ENCODE measurements at places on chromosomes 3 and 15.

GRCh38 chr3:9216736-9217135 lies 32.7 kb downstream of the SRGAP3 start:
- no peak for DNase-seq

GRCh38 chr15:29698030-29698701 lies 124.1 kb downstream of the TJP1 start:
- DNase-seq = peak; percentile 91

DNA sequence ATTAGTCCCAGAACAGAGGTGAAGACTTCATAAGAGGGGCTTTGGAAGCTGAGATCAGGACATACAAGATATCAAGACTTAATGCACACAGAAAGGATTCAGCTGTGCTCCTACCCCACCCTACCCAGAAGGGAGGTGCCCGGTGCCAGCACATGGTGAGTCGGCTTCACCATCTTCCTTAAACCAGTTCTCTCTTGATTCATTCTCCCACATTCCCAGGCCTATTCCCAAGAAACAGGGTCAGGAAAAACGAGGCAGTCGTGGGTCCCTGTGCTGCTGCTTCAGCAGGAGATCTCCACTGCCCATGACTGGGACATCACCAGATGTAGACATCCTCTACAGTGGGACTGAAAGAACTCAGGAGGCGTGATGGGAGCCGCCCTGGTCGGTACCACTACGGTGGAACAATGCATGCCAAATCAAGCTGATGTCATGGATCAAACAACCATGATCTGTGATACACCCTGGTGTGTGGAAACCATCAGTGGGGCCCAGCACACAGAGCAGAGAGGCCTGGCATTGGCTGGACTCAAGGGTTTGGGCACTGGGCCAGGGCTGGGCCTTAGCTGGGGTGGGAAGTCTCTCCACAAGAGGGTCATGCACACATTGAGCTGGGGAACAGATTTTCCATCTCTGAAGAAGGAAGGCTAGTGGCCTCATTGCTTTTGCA lies 41.9 kb downstream of the CCDC12 start:
- peak; percentile 91 for DNase-seq

DNA sequence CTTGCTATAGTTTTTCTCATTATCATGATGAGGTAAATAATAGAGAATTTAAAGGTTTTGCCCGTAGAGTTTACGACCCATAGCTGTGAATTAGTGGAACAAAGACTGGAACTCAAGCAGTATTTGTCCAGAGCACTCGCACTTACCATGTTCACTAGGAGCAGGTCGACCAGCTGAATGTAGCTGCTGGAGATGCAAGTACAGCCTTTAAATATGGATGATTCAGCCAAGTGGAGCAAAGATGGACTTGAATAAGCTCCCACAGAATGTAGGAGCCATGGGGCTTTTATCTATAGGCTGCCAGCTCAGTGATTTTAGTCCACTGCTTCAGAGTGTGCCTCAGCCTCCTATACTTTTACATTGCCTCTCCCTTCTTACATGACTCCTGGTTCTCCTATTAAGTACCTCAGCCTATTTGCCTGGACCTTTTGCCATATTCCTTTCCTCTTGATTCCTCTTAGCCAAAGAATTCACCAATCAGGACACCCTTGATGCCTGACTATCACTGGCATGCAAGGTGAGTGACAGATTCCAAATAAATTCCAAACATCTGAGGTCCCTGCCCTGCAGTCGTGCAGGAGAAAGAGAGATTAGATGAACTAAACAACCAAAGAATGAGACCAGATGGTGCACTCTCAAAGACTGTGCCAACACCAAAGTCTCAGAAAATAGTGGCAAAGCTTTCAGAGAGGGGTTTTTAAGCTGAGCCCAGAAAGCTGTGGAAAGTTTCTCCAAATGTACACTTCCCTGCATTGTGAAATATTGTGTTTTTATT lies 3.9 kb downstream of the MKRN3 start:
- DNase-seq = no peak

DNA sequence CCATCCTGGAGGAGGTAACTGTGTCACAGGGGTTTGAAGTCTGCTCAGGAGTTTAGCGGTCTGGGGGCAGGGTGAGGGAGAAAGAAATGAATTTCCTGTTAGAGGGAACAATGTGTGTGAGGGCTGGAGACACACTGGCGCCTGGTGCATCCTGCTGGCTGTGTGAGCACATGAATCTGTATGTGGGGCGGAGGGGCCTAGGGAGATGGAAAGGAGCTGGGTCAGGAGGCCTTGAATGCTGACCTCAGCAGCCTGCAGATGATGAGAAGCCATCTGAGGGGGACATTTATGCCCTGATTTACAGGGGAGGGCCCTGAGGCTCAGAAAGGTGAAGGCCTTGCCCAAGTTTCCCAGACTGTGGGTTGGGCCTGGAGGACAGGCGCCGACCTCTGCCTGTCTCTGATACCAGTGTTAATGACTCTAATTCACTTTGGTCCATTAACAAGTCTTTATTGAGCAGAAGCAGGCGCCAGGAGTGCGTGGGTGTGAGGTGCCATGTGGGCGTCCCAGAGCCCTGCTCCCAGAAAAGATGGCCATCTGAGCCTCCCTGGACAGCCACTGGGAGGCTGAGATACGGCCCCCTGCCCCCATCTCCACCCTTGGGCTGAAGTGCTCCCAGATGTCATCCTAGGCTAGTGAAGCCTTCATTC lies 34.8 kb downstream of the LINGO1 start:
- DNase-seq = no peak

- no peak for DNase-seq
These were observed 136.9 kb downstream of the HCN4 start for GRCh38 chr15:73231661-73232419.

DNA sequence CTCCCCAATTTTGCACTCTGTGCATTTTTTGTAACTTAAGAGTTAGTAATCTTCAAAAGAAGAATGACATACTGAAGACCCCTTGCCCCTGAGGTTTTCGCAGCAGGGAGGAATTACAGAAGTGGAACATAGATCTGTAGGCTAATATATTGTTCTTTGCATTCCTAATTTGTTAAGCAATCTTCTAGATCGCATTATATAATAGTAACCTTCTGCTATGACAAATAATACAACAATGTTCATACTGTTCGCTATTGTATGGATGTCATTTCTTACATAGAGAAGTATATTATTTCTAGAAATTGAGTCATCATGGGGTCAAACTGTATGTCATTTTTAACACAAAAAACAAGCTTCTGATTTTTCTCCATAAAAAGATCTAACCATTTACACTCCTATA lies 95.8 kb upstream of the TGFBR2 start:
- no peak for DNase-seq

DNA sequence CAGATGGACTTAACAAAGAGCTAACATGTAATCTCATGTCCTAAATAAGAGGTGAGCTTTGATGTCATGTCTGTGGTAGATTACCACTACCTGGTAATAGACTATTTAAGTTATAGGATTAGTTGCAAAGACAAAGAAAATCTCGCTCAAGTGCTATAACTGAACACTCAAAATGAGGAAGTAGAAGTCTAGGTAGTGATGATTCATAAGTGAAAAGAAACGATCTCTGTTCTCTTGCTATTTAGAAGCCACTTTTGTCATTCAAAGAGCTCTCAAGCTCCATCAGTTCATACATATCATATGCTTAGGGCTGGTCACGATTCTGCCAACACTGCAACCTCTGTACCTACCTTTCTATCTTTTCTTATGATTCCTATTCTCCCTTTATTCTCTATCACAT lies 110.9 kb downstream of the EDEM1 start:
- no peak for DNase-seq

- no peak for DNase-seq
These were observed 196.3 kb downstream of the MEIS2 start for GRCh38 chr15:36903922-36904556.

DNA sequence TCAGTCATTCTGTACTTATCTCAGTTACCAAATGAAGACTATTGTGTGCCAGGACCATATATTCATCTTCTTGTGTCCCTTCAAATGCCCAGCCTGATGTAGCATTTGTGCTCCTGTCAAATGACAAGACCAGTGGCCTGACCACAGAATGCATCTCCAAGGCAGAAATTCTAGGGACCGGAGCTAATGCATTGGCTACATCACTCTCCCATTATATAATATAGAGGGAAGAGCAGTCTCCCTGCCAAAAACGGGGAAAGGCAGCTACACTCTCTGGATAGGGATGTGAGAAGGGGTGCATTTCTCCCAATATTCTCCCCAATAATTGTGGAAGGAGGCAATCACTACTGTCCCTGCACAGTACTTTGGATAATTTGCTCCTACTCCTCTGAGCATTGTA lies 312.0 kb downstream of the EPHB1 start:
- no peak for DNase-seq

- no peak for DNase-seq
These were observed 150.3 kb downstream of the SNRK start for GRCh38 chr3:43436507-43437140.

DNA sequence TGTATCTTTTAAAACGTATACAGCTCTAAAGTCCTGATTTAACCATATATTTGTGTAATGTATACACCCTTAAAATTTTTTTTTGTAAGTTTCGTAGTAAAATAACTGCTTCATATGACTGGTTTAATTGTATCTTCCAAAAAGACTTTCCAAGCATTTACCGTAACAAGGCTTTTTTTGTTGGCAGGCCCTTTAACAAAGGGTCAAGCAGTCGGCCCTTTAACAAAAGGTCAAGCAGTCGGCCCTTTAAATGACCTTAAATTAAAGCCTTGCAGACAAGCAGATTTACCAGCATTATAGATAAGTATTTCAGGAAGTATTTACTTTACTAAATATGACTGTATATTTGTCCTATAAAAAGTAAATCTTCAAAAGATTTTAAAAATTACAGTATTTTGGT lies 28.1 kb downstream of the TSC22D2 start:
- no peak for DNase-seq

DNA sequence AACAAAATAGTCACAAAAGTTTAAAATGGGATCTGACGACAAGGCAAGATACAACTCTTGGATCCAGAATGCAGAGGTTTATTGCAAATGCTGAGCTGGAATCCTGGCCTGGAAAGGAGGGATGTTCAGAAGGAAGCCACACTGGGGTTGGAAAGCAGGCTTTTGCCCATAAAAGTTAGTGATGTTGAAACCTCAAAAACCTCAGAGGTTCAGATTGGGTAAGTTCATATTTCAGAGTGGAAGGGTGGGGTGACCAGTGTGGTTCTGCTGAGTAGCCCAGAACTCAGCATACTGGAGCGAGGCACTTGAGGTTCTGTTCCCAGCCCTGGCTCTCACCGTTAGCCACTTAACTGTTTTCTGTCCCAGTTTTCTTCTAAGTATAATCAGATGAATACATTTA lies 114.0 kb upstream of the OSTN start:
- peak; percentile 71 for DNase-seq

DNA sequence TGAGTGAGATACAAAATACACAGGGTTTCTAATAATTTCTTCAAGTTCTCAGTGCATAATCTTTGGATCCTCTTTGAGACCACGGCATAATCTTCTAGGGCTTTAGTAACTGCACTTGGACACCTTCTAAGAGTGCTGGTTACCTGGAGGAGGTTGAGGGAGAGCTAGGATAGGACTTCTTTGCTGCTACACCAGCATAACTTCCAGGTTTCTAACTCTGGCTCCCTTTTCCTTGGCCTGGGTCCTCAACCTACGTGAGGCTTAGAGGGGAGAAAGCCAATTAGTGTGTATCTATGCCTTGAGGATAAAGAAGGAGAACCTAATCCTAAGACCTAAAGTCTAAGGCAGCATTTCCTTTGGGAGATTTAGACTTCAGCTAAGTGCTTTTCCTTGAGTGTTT lies 184.8 kb downstream of the LSAMP start:
- no peak for DNase-seq

DNA sequence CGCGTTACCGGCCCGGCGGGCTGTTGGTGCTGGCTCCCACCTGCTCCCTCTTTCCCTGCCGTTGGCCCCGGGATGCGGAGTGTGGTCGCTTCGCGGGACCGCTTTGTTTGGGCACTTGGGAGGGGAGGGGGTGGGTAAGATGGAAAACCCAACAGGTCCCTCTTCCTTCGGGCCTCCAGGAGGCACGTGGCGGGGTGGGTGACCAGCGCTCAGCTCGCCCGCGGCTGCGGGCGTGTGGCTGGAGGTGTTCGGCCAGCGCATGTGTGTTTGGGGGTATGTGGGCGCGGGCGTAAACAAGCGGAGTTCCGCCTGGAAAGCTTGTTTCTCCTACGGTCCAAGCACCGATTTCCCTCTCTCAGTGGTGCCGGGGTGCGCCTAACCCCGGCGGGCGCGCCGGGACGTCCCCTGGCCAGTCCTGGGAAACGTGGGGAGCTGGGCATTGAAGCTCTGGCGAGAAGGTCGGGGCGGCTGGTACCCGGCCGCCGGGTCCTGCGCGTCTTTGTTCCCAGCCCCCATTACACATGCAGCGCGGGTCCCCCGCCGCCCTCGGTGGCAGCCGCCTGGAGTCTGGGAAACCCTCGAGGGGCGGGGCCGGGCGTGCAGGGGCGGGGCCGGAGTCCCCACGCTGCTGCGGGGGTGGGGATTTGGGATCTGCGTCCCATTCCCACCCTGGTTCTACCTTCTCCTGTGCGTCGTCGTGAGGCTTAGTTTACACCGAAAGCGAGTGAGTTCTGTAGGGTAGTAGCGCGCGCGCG lies 1.4 kb downstream of the ACVR2B start:
- peak; percentile 32 for DNase-seq

GRCh38 chr3:31635545-31635944 lies 102.8 kb downstream of the STT3B start:
- no peak for DNase-seq

GRCh38 chr15:28001641-28002040 lies 97.5 kb downstream of the OCA2 start:
- no peak for DNase-seq

DNA sequence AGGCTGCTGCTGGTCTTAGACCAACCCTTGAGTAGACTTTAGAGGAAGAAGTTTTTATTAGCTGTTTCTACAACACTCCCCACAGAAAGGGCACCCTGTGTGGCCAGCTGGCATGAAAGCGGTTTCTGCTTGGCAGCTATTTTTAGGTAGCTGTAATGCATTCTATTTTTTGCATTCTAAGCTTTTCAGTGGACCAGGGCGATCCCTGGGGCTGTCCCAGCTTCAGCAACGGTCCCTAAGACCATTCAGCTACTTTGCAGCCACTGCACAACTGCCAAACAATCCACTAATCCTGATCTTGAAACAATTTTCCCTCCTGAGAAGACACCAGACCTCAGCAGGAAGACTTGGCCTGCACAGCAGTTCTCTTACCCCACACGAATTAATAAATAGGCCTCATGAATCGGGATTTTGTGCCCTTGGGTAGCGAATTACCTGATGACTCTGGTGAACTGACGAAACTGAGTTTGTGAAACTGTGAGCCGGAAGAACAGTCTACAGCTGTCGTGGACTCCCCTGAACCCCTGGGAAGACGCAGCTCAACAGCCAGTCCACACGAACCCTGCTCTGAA lies 14.6 kb upstream of the TFRC start:
- no peak for DNase-seq

GRCh38 chr3:127456471-127457093 lies 134.0 kb downstream of the TPRA1 start:
- peak; percentile 48 for DNase-seq

All from amniotic epithelial cell (primary cell).